RWPE1 (cell line): ENCODE measurements at places on chromosomes 13 and 19.

DNA sequence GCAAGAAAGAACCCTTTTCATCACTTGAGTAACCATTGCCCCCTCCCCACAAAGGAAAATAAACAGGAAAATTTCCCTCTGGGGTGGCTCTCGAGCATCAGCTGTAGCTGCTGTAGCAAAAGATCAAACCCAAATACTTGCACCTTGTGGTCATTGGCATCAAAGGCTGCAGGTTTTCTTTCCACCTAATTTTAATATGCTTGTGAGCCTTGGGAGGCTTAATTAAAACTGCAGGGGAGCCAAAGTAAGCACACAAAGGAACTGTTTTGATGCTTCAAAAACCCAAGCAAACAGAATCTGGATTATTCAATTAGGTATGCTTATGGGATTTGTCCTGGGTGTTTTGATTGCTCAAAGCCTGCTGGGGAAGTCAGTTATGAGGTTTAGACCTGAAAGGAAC lies 119.5 kb downstream of the SHISA2 start:
- DNase-seq: no peak

GRCh38 chr19:50377517-50377916 lies 1.3 kb downstream of the NR1H2 start:
- no peak for DNase-seq

- no peak for DNase-seq
Measured at GRCh38 chr19:7898967-7899366, 4.7 kb upstream of the MAP2K7 start.

DNA sequence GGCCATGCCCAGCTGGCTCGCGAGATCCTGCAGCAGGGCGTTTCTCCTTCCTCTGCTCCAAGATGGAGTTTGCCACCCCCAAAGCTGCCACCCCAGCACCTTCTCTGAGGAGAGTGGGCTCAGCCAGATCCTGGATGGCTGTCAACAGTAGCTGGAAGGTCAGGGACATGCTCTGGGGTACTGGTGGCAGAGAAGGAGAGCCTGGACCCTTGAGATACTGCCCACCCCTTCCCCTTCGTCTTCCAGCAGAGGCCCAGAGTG lies 11.6 kb downstream of the IRGC start:
- no peak for DNase-seq

GRCh38 chr13:112651750-112652511 lies 37.9 kb upstream of the ATP11A start:
- no peak for DNase-seq

- no peak for DNase-seq
Measured at GRCh38 chr19:32388393-32388855, 17.1 kb upstream of the DPY19L3 start.

- DNase-seq: no peak
Measured at GRCh38 chr19:31314849-31315629, 34.2 kb downstream of the TSHZ3 start.

GRCh38 chr13:78393286-78394142 lies 209.8 kb downstream of the POU4F1 start:
- no peak for DNase-seq

DNA sequence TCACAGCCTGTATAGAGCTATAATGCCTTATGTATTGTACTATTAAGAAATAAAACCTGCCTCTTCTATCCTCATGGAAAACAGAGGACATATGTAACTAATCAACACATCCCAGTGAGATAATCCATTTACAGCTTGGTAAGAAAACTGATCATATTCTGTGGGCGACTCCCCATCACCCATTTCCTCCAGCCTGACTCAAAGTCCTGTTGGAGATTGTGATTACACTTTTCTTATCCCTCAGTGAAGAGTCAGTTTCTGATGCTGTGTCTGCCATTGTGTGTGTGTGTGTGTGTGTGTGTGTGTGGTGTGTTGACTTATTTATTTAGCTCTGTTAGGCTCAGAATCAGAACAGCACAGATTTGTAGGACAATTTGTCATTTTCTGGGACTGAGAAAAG lies 212.8 kb downstream of the FGF9 start:
- no peak for DNase-seq

DNA sequence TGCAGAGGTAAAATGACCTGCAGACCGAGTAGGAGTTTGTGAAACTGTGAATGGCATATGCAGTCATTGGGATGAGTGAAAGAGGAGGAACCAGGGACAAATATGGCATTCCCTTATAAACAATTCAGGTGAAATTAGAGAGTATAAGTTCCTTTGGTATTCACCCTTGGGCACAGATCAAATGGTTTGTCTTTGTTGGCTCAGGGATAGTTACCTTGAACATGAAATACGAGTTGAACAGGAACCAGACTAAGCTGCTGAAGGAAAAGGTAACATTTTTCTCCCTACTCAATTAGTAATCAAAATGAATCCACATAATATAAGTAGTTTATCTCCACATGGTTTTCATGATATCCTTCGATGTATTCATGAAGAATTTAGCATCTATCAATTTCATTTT lies 50.5 kb downstream of the SLITRK1 start:
- DNase-seq: no peak

GRCh38 chr13:95801825-95802224 lies 124.9 kb downstream of the DNAJC3 start:
- no peak for DNase-seq

DNA sequence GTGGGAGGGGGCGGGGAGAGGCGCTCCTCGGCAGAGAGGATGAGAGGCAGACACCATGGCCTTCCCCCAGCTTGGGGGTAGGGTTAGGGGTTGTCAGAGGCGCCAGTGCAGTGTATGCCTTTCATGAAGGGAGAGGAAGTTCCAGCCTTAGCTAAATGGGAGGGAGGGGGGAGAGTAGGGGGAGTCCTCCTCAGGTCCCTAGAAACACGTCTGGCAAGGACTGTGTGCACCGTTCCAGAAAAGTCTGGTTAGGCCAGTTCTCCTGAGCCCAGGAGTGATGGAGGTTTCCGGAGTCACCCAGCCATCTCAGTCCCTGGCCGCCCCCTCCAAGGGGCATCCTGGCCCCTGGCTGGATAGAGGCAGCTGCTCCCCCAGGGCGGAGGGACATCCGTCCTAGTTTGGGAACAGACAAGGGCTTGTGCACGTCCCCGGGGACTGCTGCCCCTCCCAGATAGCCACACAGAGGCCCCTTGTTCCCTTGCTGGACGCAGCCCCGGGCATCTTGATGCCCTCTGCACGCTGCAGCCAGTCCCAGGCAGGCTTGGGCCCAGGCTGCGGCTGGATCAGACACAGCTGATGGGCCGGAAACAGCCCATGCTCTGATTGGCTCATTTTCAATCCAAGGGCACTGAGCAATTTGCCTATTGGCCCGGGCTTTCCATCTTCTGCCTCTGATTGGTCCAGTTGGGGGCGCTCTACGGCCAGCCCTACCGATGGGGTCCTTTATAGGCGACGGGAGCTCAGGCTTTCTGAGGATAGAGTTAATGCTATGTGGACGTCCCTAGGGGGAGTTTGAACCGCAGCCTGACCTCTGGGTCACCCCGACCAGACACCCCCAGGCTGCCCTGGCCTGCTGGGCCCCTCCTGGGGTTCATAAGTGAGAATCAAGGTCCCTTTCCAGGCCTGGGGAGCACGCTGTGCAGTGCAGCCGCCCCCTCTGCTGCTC lies 3.8 kb downstream of the S1PR2 start:
- DNase-seq: no peak

DNA sequence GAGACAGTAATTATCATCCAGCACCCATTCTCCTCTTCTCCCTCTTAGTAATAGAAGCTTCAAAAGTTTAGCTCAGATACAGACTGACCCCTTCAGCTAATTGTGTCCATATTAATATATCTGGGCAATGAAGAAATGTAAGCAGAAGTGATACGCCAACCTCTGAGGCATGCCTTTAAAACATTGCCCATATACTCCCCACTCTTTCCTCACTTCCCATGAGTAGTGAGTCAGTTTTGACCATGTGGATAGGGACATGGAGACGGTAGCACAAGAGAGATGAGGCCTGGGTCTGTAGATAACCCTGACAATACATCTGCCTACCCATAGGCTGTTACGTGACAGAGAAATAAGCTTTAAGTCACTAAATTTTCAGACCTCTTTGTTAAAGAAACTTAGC lies 147.6 kb downstream of the KCTD12 start:
- DNase-seq: no peak

- DNase-seq: no peak
Measured at GRCh38 chr19:41328157-41328841, 18.3 kb downstream of the CCDC97 start.

DNA sequence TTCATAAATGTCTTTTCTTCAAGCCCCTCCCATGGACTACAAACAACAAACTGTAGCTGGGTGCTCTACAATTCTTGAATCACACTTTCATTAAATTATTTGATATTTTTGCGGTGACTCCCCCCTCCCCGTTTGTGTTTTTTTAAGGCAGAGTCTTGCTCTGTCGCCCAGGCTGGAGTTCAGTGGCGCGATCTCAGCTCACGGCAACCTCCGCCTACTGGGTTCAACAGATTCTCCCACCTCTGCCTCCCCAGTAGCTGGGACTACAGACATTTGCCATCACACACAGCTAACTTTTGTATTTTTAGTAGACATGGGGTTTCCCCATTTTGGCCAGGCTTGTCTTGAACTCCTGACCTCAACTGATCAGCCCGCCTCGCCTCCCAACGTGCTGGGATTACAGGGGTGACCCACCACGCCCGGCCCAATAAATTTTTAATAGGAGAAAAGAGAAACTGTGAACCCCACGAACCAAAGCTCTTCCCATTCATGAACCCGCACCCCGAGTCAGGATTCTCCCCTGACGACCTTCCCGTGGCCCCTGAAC lies 703 bp downstream of the ZNF506 start:
- DNase-seq: peak; percentile 1

DNA sequence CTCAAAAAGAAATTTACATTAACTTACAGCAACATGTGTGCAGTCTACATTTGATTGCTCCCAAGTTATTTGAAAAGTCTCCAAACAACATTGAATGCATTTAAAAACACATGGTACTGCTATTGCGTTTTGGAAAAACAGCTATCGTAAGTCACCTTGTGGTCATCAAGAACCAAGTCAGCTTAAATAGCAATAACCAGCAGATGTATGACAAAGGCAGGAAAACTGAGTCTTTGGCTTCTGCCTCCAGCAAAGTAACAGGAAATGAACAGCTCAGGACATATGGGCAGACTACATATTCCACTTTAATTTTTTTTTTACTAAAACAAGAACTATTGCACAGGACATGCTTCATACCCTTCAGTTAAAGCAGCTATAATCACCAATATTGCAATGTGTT lies 580.6 kb upstream of the SPRY2 start:
- DNase-seq: no peak
